ENCODE measurements at places on chromosomes 7 and 10.

DNA sequence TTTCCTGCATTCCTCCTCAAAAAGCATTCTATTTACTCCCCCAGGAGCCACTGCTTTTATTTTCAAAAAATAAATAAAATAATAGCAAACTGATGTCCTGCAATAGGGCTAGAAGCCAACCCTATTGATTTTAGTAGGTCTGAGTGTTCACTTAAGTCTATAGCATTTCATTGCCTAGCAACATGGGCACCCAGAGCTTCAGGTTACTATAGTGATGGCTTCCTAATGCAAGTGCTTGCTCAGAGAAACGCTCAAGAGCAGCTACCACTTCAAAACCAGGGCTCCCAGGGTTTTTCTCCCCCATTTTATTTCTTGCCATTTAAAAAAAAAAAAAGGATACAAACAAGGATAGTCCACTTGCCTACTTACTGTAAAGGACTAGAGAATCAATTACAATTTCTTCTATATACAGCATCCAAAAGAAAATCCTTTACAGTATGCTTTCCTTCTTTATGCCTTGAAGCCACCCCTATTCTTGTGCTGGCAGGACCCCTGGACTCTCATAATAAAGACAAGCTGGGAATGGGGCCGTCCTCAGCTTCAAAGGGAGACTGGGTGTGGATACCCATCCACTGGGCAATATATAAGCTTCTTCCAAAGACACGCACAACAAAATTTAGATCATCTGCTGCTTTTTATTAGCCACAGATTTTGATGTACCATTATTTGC, 133.3 kb downstream of the VPS41 start:
- DNase-seq, result no peak

DNA sequence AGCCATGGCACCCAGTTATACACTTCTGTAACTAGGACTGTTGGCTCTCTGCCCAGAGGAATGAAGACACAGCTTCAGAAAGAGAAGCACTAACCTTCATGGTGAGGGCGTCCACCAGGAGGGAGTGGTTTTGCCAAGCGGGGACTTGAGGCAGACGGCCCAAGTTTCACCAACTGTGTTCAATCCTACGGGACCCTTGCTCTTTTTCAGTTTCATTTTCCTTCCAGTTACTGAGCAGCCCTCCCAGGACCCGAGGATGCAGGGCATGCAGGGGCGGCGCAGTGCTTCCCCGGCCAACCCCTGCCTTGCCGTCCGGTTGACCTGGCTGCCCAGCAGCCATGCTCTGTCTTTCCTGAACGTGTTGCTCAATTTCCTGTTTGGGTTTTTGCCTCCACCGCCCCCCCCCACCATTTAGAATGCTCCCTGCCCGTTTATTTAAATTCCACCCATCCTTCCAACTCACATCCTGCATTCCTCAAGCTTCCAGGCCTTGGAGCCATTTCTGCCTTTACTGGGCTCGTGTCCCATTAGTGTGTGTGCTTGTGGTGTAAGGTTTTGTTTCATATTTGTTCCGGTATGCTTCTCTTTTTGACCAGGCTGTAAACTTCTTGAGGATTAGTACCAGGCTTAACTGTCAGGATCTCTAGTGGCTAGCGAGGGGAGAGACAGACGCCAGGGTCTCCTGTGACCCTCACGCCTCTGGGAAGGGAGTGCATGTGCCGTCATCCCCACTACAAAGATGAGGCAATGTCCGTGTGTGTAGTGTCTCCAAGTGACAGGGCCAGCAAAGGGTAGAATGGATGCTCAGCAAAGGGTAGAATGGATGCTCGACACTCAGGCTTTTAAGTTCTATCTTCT, 31.6 kb downstream of the IL15RA start:
- DNase-seq, result no peak

- no peak for DNase-seq
Observed at GRCh38 chr7:110983822-110984456, 107.0 kb upstream of the LRRN3 start.

GRCh38 chr10:76251841-76252671, 820.6 kb downstream of the LRMDA start:
- no peak for DNase-seq

- no peak for DNase-seq
Observed at GRCh38 chr10:126156012-126156411, 232.3 kb downstream of the ADAM12 start.

DNA sequence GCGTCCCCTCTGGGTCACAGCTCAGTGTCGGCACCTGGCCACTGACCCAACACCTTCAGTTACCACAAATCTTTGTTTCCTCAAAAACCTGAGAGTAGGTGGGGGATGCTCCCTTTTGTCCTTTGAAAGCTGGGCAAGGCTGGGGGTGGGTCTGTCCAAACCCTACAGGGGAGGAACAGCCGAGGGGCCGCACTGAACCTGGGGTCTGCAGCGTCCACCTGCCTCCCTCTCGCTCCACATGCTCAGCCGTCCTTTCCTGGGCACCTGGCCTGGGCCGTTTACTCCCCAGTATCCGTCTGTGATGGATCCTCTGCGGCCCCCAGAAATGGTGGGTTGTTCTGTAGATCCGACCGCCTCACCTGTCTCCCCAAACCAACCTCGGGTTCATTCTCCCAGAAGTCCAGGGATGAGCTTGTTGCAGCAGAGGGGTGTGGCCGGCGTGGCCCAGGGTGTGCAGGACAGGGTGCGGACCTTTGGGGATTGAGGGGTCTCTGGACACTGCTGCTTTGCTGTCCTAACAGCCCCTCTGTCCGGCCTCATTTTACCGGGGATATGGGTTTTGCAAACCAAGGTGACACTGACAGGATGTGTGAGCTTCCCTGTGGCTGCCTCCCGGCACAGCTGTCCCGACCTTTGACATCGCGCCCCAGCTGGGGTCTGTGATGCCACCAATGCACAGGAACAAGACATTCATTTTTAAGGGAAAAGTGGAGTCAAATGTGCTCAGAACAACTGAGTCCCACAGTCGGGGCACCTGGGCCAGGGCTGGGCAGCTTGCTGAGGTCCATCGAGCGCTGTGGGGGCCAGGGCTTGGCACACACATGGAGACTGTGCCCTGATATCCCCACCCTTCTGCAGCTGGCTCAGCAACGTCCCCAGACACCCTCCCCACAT, 115.9 kb downstream of the VIPR2 start:
- DNase-seq, result no peak

DNA sequence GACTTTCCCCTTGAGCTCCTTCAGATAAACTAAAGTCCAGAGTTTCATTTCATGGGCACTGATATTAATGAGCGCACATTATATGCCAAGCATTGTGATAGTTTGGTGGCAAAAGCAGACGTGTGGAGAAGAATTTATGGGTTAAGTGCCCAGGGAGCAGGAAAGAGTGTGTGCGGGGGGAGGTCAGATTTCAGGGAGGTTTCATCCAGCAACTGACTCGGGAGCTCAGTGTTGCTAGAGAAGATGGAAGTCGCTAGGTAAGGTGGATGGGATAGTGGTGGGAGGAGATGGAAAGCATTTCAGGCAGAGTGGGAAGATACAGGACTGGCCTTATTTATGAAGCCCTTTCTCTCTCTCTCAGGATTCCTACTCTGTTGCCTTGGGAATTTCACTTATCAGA, 223.0 kb downstream of the SNX10 start:
- no peak for DNase-seq

DNA sequence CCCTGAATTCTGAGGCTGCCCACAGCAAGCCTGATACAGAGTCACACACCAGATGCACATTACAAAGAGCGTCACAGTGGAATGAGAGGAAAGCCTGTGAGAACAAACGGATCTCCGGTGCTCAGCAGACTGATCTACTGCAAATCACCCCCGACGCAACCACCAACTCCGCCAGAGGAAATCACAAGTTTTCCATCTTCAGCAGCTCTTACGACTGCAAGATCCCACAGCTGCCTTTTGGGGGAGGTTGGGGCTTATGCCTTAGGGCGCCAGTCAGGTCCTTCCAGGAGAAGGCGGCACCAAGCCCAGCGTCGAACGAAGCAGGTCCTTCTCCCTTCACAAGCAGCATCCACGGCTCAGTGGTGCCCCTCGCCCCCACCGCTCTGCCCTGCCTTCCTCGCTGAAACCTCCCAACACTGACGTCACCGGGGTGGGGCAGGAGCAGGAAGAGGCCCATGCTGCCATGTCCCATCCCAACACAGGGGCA, 32.5 kb downstream of the PTPRN2 start:
- DNase-seq, result no peak

DNA sequence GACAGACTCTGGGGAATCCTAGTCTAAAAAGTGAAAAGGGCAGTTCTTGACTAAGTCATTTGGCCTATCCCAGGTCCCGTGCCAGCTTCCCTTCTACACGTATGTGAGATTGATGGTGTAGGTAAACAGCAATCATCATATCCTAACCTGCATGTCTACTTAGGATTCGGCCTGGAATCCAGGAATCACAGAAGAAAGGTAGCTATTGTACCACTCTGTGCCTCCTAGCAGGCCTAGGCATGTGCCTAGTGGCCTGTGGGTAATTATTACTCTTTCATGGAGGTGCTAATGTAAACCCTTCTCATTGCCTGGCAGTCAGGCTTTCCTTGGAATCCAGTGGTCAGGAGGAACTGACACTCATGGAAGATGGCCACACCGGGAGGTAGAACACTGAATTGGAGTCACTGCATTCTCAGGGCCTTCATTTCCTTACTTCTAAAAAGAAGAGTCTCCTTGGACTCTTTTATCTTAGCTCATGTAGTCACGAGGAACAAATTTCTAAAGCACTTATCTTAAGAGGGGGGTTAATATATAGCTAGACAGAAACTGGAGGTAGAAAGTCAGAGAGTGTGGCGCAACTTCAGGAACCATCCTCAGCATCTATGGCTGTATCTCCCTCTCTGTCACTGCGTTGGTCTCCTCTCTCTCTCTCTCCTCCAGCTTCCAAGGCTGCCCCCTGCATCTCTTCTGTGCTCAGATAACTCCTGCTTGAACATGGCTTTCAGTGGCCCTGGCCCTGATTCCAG, 122.5 kb downstream of the C1GALT1 start:
- no peak for DNase-seq

DNA sequence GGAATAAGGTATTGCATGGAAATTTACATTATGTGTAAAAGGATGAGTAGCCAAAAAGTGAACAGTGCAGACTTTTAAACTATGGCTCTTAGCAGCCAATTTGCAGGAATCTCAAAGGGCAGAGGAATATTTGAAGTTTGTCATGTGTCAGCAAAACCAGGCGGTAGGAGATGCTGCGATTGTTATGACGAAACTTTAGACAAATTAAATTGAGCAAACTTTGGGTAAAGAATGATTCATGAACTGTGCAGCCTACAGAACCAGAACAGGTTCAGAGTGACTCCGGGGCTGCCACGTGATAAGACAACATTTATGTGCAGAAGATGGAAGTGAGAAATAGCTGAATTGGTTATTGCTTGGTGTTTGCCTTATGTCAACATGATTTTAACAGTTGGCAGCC, 39.2 kb upstream of the CCDC6 start:
- DNase-seq, result no peak

DNA sequence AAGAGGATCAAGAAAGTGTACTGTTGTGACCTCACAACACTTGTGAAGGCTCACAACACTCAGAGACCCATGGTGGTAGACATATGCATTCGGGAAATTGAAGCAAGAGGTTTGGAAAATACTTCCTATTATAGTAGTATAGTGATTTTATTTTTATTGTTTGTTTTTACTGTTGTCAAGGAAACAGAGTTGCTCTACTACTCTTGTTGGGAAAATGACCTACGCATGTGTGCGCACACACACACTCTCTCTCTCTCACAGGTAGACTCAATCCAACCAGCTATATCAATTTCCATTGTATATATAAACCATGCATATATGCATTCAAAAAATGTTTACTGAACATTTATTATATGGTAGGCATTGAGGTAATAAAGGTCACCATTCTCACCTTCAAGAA, 63.7 kb upstream of the PRR15 start:
- DNase-seq, result no peak

GRCh38 chr10:100568912-100569311, 33.2 kb downstream of the HIF1AN start:
- no peak for DNase-seq

- DNase-seq, result no peak
Observed at GRCh38 chr10:33120700-33121099, 162.7 kb upstream of the ITGB1 start.

- no peak for DNase-seq
Observed at GRCh38 chr10:127368101-127368500, 171.7 kb upstream of the INSYN2A start.

DNA sequence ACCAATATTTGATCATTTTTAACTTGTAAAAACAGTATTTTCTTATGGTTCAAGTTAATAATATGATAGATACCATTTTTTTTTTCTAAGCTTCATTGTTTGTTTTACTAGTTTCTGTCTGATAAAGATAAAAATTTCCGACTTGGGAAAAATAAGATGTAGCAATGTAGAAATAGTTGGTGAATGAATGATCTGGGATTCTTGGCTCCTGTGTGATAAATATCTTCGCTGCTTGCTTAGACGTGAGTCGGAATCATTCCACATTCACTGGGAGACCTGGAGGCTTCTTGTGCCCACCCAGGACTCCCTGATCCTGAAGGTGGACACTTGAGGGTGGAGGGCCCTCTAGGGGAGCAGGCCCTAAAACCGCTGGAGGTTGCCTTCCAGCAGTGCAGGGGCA, 47.9 kb downstream of the EXOC4 start:
- DNase-seq, result no peak

DNA sequence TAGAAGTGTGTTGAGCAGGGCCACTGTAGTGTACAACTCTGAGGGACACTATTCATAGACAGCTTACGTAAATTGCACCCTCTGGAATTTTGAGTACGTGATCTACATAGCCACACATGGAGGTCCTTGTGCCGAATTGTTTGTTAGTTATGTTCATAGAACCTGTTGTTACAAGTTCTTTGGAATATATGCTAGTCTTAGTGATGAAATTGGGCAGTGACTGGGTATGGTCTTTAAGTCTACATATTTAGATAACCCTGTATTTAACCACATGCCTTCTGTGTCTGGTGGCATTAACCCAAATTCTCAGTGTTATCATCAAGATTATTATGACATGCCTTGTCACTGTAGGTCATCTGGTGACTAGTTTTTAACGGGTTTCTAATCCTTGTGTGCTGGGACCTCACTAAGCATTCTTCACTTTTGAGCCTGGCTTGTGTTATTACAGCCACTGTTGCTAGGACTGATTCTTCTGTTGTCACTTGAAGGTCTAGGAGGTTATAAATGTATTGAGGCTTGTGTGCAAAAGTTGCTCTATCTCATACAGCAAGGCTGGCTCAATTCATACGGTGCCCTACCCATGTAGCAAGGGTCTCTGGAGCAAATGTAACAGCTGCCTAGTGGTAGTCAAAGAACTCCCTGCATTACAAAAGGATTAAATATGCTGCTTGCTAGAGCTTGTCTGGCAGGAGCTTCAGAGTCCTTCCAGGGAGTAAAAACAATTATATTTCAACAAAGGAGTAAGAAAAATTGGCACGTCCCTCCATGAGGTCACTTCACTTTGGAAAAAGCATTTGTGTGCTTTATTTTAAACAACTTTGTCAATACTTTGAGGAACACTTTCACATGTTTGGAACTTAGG, 65.4 kb downstream of the CDK14 start:
- DNase-seq, result no peak

All from LoVo (cell line).